Stimulated activated CD4-positive, alpha-beta T cell treated with anti-CD3 and anti-CD28 coated beads, Interleukin-1b, Interleukin-23, amount 100 ng/mL, for 4 hours (primary cell): ENCODE measurements at places on chromosomes 12 and 14.

- no peak for DNase-seq
These were observed 172.2 kb downstream of the SLC16A7 start for GRCh38 chr12:59768031-59768430.

DNA sequence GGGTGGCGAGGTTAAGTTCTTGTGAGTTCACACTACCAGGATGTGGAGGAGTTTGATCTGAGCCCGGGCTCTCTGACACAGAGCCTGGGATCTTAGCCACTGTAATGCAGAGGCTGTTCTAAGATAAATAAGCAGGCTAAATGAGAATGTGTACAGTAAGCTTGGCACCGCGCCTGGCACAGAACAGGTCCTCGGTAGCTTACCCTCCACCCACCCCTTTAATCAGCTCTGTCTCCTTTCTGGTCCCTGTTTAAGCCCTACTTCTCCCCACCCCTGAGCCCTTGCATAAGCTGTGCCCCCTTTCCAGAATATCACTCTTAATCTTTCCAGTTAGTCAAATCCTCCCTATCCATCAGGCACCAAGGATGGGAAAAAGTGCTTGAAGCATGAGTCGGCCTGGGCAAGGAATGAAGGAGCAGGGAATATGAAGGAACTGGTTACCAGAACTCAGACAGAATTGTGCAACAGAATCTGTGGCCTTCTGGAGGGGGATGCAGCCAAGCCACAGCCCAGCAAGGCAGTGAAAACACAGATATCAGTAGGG lies 32.8 kb upstream of the CMKLR1 start:
- DNase-seq: no peak

- DNase-seq: no peak
These were observed 17.3 kb downstream of the GPR68 start for GRCh38 chr14:91227183-91227628.

DNA sequence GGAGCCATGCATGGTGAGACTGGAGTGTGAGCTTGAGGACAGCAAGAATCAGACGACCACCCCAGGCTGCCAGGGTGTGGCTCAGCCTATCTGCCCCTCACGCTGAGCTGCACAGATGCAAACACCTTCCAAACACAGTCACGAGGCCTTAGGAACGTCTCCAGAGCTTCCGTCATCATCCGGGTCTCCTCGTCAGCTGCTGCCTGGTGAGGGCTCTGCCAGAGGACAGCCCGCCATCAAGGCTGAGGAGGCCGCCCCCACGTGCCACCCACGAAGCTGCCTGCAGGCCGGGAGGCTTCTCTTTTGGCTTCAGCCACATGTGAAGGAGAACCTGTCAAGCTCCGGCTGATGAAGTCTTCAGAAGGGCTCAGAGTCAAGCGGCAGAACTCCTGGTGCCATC lies 13.4 kb downstream of the DDX51 start:
- DNase-seq: no peak

DNA sequence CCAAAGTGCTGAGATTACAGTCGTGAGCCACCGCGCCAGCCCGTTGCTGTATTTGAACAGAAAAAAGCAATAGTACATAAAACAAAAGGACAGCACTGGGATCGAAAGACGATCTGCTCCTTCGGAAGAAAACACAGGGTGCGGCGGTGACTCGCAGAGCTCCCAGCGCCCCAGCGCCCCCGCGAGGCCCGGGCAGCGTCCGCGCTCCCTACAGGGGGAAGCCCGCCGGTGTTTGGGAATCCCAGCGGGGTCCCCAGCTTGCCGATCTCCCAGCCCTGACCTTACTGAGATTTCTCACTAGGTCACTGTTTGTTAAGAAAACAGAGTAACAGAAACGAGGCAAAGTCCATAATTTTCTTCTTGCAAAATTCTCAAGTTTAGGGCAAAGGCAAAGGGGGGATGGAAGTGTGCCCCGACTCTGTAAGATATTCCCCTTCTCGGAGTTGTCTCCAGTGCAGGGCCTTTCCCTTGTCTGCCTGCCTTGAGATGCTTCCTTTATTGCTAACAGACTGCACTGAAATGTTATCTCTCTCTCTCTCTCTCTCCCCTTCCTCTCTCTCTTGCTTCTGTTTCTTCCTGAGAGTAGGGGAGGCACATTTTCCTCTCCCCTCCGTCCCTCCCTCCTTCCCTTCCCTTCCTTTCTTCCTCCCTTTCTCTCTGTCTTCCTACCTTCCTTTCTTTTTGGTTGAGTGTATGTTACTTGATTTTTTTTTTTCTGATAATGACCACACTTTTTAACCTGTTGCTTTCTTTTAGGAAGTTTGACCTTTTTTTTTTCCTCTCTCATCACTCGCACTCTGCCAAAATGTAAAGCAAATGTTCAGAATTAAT lies 91.9 kb downstream of the TMEM30B start:
- DNase-seq: no peak

GRCh38 chr12:98180603-98181002 lies 334.8 kb upstream of the TMPO start:
- DNase-seq: no peak

DNA sequence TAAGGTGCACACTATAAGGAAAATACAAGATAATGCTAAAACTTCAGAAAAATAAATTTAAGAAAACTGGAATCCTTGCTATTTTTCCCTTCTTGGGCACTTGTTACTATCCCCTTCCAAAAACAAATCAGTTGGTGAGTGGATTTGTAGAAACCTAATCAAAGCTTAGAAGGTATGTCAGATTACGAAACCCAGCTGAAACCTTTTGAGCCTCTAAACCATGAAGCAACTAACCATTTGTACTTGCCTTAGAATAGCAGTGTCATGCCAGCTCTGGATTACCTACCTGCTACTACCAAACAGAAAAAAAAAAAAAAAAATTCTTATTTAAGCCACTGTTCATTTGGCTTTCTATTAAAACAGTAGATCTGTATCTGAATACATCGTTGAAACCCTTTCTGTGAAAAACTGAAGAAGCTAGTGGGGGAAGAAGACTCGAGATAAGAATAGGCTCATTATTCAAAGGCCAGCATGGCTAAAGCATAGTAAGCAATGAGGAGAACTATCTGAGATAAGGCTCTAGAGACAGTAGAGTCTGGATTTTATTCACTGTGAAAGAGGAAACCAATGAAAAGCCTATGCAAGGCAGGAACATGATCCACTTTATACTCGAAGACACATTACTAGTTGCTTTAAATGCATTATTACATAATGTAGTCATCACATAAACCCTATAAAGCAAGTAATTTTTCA lies 30.2 kb downstream of the OSBPL8 start:
- DNase-seq: no peak

DNA sequence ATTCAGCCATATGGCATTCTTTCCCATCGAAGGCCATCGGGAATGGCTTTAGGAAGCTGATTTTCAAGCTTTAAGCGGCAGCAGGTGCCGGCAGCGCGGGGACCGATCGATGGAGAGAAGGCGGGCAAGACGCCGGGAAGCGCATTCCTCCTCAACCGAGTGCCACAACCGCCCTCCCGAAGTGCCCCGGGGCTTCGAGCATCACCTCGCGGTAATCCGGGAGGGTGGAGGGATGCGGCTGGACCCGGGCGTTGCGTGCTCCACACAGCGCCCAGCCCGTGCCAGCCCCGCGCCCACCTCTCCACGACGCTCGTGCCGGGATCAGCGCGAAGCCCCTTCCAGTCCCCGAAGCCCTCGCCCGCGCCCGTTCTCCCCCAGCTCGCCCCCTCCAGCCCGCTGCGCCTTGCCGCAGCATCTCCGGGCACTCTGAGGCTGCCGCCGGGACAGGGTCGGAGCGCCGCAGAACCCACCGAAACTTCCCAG lies 3.2 kb downstream of the USP44 start:
- peak; percentile 25 for DNase-seq

DNA sequence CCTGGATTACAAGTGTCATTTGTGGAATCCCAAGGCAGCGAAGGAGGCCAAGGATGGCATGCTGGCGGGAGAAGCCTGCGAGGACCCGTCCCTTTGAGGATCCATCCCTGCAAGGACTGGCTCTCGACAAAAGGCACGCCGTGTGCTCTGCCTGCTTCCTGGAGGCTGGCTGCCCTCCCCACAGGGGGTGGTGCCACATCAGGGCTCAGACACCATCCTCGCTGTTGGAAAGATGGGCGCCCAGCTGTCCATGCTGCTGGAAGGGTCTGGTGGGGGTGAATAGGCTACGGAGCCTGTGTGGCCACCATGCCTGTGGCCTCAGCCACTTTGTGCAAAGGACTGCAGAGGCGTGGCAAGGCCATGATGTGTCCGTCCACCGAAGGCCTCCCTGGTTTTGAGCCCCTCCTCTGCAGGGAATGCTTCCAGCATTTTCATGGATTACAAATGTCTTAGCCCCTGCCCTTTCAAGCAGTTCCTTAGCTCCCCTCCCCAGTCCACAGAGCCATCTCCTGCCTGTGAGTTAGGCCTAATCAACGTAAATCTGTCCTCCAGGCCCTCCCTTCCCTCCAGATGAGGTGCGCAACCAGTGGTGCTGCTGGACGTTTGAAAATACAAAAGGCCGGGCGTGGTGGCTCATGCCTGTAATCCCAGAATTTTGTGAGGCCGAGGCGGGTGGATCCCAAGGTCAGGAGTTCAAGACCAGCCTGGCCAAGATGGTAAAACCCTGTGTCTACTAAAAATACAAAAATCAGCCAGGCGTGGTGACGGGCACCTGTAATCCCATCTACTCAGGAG lies 22.1 kb downstream of the ZBTB42 start:
- no peak for DNase-seq

GRCh38 chr12:105948331-105948730 lies 190.4 kb downstream of the NUAK1 start:
- no peak for DNase-seq

DNA sequence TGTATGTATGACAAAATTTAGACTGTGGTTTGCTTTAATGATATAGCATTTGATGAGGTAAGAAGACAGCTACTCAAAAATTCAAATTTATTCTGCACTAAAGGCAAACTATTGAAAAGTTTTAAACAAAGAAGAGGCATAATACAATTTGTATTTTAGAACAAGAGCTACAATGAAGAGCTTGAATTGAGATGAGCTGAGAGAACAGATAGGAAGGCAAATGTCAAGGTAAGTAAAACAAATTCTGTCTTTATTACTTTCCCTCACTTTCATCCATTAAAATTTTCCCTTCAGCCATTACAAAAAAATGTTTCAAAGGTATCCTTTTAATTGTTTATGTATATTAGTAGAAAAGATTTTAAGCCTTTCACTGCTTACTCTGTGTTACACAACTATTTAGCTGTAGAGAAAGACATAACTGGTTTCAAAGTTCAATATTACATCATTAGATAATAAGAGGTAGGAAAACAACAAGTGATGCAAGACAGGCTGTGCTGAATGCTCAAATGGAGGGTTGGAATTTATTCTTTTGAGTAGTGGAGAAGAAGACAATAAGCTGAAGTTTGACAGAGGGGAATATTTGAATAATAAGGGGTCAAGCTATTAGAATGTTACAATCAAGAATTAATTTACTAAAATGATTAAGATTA lies 1334.1 kb downstream of the FSCB start:
- DNase-seq: no peak
